ENCODE measurements at places on chromosomes 2 and 18.

DNA sequence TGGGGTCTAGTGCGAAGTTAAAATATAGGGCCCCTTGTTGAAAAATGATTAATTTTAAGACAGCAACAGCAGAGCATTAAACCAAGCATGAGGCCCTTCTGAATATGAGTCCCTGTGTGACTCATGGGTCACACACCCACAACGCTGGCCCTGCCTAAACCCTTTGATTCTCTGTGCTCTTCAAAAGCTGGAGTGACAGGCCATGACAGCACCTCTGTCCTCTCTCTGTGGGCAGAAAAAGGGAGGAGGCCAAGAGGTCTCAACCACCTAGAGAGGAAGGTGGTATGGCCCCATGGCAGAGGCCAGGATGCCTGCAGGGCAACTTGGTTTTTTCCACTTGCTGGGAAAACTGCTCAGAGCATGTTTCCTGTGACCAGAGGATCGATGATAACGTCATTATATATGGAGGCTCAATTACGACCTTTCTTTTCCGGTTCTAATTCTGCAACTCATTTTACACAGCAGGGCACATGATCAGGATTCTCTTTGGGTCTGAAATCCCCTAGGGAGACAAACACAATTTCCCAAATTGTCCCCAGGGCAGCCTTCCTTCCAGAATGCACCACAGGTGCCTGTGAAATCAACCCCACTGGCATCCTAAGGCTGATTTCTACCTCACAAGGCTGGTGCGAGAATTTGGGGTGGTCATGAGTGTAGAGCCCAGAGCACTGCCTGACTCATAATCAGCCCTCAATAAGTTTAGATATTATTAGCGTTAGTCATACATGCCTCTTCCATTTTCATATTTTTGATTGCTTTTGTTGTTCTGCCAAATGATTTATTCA is 102.0 kb upstream of the PPP1CB start:
- DNase-seq, result no peak

- no peak for DNase-seq
Measured at GRCh38 chr2:150729495-150729955, 242.1 kb upstream of the RND3 start.

DNA sequence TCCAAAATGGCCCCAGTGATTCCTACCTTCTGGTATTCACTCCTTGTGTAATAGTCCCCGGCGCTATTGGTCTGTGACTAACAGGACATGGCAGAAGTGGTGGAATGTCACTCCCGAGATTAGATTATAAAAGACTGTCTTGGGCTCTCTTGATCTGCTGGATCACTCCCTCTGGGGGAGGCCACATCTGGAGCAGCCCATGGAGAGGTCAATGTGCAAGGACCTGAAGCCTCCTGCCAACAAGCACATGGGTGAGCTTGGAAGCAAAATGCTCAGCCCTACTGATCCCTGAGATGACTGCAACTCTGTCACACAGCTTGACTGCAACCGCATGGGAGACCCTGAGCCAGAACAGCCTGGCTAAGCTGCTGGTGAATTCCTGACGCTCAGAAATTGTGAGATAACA is 94.3 kb upstream of the GLI2 start:
- no peak for DNase-seq

- DNase-seq, result no peak
Measured at GRCh38 chr2:122884889-122885288, 1129.4 kb downstream of the TSN start.

- DNase-seq, result no peak
Measured at GRCh38 chr2:96520231-96520630, 15.1 kb upstream of the NEURL3 start.
